ENCODE measurements at places on chromosomes 1 and 21. TPM values are rescaled to one million over a fixed set of nuclear protein-coding genes. Genes with fewer than 3 reads are reported as not detected.

DNA sequence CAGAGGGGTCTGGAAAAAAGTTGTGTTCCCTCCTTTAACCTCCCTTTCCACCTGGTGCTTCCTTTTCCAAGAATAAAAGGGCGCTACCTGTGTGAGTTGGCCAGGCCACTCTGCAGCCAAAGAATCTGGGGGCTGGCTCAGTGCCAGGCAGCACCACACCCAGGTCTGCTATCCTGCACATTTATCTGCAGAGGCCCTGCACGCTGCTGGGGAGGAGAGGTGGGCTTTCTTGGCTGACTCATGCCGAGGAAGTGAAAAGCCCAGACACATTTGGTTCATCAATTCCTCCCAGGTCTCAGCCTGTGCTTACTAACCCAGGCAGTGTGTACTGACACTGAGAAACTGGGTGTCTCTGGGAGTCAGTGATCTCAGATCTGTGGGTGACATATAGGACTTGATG, 79.8 kb upstream of the F3 start:
- DNase-seq = no peak

DNA sequence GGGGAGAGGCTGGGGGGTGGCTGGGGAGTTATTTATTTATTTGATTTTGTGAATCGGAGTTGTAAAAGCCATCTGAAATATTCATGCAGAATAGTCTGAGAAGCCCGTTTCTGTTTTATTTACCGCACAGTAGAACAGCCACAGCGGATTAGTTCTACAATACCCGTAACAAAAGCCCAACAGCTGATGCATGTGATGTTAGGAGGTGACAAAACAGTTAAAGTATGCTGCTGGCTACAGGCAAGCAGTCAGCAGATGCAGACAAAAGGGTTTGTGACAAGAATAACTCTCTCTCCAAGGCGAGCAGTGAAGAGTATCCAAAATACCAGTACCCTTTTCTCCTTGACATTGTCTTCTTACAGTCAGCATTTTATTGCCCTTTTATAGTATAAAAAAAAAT, 42.0 kb downstream of the PROX1 start:
- no peak for DNase-seq

DNA sequence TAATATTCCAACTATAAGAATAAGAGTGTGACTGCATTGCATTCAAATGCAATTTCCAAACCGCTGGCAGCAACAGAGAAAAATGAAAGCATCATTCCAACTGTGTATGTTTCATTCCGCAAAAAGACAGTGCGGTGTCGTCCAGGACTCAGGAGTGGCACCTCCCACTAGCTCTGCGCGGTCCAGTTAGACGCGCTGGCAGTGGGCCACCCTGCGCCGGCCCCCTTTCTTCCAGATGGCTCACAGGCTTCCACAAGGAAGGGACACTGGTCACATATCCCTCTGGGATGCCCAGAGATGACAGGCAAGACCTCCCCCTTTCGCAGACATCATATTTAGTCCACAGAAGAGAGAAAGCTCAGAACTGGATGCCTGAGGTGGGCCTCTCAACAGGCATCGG, 11.9 kb downstream of the WRAP73 start:
- DNase-seq = no peak

DNA sequence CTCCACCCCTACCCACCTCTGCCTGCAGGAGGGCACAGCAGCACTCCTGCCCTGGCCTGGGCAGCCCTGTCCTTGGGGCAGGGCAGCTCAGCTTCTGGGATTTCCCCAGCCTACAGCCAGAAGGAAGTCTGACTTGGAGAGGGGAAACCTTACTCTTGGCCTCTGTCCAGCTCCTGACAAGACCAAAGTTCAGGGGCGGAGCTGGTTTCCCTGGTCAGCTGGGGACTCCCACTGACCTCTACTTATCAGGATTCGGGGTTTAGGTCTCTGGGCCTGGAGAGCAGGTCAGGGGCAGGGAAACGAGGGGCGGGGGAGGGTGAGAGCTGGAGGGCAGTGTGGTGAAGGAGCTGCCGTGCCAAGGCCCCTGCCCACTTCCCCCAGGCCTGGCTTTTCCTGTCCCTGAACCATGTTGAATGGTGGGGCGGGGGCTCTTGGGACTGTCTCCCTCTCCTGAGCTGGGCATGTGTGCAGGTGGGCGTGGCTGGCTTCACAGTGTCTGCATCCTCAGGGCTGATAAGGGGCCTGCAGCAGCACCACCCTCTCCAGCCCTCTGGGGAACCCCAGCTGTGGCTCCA, 16.8 kb upstream of the ETV3 start:
- DNase-seq = peak; percentile 71

DNA sequence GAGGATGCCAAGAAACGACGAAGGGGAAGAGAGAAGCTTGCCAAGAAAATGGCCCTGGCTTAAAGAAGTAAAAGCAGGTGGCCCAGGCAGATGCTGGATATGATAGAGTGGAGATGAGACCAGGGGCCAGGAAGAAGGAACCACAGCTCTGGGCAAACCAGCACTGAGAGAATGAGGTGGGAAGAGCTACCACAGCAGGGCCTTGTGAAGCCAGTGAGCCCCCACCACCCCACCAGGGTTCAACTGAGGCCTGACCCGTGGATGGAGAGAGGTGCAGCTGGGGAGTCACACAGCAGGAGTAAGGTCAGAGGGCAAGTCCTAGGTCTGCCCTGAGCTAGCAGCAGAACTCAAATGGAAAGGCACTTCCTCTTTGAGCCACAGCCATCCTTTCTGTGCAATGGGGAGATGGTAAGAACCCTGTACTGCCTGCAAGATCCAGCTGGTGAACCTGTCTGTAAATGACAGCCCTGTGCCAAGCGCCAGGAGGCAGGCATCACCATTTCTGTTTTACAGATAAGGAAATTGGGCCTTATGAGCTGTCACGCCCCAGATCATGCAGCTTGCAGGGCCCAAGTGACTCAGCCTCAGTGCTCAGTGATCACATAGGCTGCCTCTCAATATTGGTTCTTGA, 8.5 kb downstream of the SH3BGRL3 start:
- DNase-seq = no peak

DNA sequence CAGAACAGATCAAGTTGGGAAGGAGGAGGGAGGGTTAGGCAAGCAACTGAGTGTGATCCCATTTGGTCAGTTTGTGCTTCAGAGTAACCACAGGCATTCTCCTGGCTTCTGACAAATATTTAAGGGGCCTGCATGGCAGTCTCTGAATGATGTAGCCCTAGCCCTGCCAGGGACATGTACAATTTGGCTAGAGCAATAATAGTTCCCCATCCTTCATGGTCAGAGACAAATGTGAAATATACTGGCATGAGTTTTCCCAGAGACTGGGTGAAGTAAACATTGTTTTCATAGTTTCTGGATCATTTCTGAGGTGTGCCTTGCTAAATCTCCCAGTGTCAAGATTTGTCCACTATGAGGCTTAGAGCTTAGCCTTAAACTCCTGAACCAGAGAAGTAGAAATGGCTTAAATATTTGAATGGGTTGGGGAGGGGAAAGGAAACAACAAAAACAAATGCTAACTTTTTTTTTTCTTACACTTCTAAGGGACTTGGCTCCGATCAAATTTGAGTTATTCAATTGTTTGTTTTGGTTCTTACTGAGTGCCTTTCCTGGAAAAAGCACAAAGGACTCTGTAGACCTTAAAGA, 42.0 kb upstream of the UBE2U start:
- no peak for DNase-seq

NFIA gene
- 97.8 TPM for total RNA-seq

LENEP gene
- total RNA-seq = not detected
